ENCODE measurements at places on chromosomes 1 and 21.
A peak's percentile ranks its signal among the peaks of the same experiment; 100 is the strongest.

- ATAC-seq = no peak
These were observed 22.7 kb upstream of the SYT6 start for GRCh38 chr1:114176366-114176765.

GRCh38 chr1:171929121-171929520, 87.8 kb downstream of the DNM3 start:
- ATAC-seq = no peak

DNA sequence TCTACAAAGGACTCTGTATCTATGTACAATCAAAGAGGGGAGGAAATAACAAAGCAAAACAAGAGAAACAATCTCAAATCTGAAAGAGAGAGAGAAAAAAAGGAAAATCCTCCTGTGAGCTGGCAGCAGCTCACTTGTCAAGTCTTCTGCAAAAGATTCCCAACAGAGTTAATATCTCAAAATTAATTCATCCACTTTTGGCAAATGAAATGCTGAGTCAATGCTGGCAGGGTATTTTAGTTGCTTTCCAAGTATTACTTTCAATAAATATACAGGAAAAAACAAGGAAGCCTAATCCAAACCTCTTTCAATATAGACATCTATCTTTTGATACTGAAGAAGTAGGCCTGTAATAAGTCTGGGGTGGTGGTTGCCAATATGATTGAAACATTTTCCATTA, 613.9 kb upstream of the NEGR1 start:
- no peak for ATAC-seq

DNA sequence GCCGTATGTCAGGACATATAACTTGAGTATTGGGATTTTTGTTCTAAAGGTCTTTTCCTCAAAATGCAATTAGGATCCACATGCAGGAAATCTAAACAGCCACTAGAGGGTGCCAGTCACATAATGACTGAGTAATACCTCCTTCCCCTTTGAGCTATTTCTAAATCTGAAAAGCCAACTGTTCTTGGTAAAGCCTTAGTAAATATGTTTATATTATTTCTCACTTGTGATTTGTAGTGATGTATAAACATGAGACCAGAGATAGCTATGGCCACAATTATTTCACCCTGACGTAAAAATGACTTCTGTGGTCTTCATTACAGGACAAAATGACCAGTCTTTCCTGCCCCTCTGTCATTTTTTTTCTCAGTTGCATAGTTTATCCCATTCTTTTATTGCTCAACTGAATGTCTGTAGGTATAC, 41.0 kb upstream of the DR1 start:
- ATAC-seq = peak; percentile 51
